ENCODE measurements at places on chromosomes 1 and 21. TPM values are rescaled to one million over a fixed set of nuclear protein-coding genes. Genes with fewer than 3 reads are reported as not detected.

DNA sequence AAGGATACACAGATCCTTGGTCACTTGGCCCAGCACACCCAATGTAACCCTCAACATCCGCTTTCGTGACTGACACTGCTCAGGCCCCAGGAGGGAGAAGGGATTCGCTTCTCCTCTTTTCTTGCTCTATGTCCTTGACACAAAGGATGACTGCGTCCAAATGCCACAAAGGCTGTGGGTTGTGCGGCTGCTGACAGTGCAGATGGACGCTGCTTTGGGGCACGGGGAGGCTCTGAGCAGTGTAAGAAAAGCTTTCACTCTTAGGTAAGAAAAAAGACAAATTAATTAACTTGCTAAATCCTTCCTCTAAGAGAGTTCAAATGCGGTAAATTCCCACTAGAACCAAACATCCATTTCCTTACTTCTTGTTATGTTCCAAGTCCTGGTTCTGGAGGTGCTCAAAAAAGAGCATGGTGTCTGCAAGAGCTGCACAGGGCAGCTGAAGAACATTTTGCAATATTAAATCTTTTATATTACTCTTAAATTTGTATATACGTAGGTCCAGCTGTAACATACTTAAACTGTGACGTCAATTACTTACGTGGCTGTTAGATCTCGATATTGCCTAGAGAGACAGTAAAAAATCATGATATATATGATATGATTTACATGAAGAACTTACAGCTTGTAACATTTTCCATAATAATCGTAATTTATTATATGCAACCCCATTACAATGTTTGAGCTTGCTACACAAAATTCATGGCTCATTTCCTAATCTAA is 19.4 kb upstream of the EPHB2 start:
- peaks cover 2% of the 10 kb centered on the region for H3K27me3 ChIP-seq
- peaks cover 5% of the 10 kb centered on the region for H3K4me1 ChIP-seq
- no peaks in the 10 kb centered on the region for H3K36me3 ChIP-seq
- DNase-seq = no peak
- no peak overlapping the region for H3K4me3 ChIP-seq
- H3K27ac ChIP-seq = peak overlapping the region; percentile 31

DNA sequence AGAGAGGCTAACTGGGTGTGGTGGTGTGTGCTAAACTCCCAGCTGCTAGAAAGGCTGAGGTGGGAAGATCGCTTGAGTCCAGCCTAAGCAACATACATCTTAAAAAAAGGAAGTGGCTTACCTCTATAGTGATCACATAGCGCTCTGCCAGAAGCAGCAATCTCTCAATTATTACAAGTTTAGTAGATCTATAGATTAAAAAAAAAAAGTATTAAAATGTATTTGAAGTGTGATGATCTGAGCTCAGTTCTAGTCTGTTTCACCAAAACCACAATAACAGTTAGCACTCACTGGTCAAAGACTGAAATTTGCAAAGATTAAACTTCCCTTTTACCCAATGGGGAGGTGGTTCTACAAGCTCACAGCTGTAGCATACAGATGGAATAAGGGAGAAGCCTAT is 76.3 kb downstream of the USP24 start:
- peaks cover 54% of the 10 kb centered on the region for H3K36me3 ChIP-seq
- DNase-seq = no peak
- H3K4me3 ChIP-seq = no peak overlapping the region
- no peaks in the 10 kb centered on the region for H3K4me1 ChIP-seq
- H3K27me3 ChIP-seq = no peaks in the 10 kb centered on the region

DNA sequence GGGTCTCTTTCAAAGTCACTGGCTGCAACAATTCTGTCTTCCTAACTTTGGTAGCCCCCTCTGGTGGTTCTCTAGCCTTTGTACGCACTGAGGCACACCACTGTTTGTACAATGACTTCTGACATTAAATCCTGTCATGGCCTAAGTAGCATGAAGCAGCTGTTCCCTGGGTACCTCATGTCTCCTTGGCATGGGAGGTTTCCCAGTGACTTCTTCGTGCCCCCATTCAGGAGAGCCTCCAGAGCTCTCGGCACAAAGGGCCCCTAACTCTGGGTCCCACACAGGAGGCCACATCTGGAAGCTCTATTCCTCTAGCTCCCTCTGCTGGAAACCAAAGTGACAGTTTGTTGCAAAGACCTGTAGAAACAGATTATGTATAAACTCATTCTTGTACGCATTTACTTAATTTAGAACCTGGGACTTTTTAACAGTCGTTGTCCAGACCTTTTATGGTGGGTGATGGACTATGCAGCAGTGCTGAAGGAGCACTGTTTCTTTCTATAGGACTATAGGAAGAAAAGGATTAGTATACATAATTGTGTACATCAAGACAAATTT is 13.4 kb downstream of the SWT1 start:
- peak; percentile 81 for DNase-seq
- H3K27me3 ChIP-seq = no peaks in the 10 kb centered on the region
- H3K27ac ChIP-seq = no peak overlapping the region
- H3K4me3 ChIP-seq = no peak overlapping the region

DNA sequence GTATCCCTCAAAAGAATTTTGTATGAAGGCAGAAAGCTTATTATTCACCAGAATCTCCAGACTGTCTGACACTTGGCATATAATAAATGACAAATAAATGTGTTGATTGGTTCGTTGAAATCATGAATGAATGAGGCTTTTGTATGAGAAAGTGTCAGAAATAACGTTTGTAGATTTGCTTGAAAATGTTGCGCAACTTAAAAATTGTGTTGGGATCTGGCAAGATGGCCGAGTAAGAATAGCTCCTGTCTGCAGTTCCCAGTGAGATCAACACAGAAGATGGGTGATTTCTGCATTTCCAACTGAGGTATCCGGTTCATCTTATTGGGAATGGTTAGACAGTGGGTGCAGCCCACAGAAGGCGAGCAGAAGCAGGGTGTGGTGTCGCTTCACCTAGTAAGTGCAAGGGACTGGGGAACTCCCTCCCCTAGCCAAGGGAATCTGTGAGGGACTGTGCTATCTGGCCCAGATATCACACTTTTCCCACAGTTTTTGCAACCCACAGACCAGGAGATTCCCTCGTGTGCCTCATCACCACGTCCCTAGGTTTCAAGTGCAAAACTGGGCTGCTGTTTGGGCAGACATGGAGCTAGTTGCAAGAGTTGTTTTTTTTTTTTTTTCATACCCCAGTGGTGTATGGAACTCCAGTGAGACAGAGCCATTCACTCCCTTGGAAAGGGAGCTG is 759.0 kb downstream of the LTN1 start:
- no peak for DNase-seq
- H3K27ac ChIP-seq = no peak overlapping the region
- H3K4me1 ChIP-seq = no peaks in the 10 kb centered on the region
- no peaks in the 10 kb centered on the region for H3K36me3 ChIP-seq
- no peak overlapping the region for H3K4me3 ChIP-seq

- peaks cover 20% of the 10 kb centered on the region for H3K4me1 ChIP-seq
- DNase-seq = peak; percentile 86
- no peaks in the 10 kb centered on the region for H3K27me3 ChIP-seq
These were observed 111.7 kb downstream of the GLUL start for GRCh38 chr1:182279724-182280503.

ETV3L gene
- not detected for total RNA-seq

KLHL12 gene
- 19.9 TPM for total RNA-seq

GCSAML gene
- total RNA-seq = 0.09 TPM

Data from muscle of leg (tissue), 16 donors.